Astrocyte (in vitro differentiated cells and primary cell): ENCODE measurements at places on chromosomes 5 and 9.

DNA sequence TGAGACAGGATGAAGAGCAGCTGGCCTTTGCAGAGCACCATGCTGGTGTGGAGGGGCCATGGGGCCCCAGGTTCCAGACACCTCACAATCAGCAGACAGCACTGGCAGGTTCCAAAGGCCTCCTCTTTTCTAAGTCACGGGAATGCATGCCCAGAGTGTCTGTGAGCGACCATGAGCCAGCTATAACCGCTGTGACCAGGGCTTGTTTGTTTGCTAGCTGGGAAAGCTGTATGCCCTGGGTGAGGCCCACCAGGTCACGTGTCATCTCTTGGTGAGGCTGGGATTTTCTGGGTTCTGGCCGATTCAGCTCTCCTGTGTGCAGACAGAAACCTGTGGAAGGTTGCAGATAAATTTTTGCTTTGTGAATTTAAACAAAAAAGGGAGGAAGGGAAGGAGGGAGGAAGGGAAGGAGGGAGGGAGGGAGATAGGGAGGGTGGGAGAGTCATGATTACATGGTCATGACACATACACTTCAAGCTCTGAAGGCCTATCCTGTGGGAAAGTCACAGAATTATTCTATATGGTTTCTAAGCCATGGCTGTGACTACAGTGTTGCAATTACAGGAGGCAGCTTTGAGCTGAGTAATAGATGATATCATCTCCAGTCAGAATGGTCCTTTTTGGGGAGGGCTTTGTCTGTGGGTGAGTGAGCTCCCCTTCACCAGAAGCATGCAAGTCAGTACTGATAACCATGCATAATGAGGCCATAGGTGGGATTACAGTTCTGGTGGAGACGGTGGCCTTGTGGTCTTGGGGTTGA is 37.2 kb downstream of the PAPPA start:
- peak; percentile 73 for DNase-seq

GRCh38 chr5:145429170-145429569 is 406.0 kb downstream of the PRELID2 start:
- DNase-seq = no peak

GRCh38 chr5:58871648-58872242 is 288.9 kb downstream of the RAB3C start:
- DNase-seq = no peak

GRCh38 chr9:136618580-136619547 is 43.9 kb upstream of the EGFL7 start:
- DNase-seq = no peak

DNA sequence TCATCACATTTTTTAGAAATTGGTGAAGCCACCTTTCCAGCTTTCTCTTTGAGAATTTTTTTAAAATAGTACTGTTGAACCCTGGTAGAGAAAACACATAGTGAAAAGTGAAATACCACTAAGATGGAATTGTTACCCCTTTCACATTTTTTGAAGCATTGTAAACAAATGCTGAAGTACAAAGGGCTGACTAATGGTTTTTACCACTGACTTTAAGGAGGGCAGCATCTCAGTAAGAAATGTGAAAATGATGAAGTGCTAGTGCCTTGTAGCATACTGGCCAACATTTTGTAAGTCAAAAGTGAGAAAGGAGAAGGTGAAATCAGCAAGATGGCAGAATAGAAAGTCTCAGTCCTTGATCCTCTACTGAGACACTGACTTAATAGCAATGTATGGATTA is 320.6 kb downstream of the PJA2 start:
- DNase-seq = peak; percentile 9

GRCh38 chr5:62152394-62153087 is 153.5 kb upstream of the KIF2A start:
- no peak for DNase-seq

DNA sequence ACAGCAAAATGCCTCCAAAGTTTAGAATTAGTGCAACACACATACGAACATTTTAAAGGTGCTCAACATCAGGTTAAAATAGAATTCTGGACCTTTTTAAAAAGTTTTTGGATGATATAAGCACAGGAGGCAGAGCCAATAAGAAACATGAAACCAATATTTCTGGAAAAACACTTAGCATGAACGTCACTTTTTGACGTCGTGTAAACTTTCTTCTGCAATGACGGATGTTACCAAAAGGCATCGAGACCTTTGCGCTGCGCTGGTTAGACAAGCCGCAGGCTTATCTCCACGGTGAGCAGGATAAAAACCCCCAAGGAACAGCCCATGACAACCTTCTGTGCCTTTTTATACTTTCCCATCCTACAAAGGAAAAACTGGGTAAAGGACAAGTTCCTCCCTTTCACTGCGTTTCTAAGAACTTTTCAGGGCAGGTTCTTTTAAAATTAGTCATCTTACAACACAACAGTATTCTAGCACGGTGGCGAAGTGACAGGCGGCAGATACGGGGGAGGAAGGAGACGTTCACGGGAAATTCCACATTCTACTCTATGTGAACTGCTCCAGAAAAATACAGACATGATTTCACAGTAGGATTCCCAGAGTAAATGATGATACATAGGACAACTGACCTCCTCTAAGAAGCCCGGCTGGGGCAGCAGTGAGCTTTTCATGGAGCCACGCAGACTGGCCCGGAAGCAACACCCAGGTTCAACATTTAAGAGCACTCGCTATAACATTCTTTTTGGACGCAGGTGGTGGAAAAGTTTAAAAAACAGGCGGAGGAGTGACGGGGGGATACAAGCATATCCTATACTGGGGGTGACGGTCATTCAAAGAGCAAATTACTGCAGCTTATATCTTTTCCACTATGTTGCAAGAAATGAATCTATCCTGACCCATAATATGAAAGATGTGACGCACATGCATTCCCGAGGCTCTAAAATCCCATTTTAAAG is 52.4 kb downstream of the USP20 start:
- DNase-seq = peak; percentile 74

DNA sequence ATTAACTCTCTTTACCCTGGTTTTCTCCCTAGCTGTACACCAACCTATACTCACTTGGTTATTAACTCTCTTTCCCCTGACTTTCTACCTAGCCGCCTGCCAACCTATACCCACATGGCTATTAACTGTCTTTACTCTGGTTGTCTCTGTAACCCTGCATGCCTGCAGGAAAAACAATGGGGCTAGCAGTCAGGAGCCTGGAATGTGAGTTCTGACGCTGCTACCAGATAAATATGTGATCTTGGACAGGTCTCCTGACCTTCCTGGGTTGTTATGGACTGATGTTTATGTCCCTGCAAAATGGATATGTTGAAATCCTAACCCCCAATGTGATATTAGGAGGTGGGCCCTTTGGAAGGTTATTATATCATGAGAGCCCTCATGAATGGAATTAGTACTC is 119.2 kb downstream of the SMARCA2 start:
- peak; percentile 43 for DNase-seq

DNA sequence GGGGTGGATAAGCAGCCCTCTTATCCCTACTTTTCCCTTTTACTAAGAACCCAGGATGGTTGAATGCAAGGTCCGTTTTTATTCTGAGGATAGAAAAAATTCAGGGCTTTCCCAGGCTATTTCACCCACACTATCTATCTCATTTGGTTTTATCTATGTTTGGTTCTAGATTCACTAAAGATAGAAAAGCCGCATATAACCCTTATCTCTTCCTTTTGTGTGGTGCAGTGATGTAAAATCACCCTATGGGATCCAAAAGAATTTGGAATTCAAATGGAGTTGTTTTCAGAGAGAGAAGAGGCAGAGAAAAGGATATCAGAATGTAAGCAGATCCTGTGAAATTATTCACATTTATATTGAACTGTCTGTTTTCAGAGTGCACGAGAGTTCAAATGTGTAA is 236.3 kb upstream of the RFX3 start:
- no peak for DNase-seq

- DNase-seq = peak; percentile 15
Measured at GRCh38 chr5:3601911-3602782, 6.5 kb downstream of the IRX1 start.

GRCh38 chr5:107291866-107292265 is 378.9 kb downstream of the EFNA5 start:
- DNase-seq = no peak

GRCh38 chr5:75018805-75019587 is 33.4 kb downstream of the GCNT4 start:
- no peak for DNase-seq

- no peak for DNase-seq
Measured at GRCh38 chr5:149550594-149551226, 529 bp downstream of the CSNK1A1 start.

- peak; percentile 85 for DNase-seq
Measured at GRCh38 chr9:32954642-32955041, 46.8 kb downstream of the APTX start.

DNA sequence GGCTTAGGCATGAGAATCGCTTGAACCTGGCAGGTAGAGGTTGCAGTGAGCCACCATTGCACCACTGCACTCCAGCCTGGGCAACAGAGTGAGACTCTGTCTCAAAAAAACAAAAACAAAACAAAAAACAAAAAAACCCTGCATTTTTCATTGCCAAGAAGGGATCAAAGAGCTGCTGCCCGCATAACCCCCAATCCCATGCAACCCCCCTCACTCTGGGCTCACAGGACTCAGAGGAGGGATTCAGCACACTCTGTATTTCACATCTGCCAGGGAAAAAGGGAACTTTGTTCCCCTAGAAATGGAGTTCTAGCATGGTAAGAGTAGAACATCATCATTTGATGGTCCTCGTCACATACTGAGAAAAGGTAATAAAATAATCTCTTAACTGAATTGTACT is 153.9 kb upstream of the GNA14 start:
- DNase-seq = no peak

DNA sequence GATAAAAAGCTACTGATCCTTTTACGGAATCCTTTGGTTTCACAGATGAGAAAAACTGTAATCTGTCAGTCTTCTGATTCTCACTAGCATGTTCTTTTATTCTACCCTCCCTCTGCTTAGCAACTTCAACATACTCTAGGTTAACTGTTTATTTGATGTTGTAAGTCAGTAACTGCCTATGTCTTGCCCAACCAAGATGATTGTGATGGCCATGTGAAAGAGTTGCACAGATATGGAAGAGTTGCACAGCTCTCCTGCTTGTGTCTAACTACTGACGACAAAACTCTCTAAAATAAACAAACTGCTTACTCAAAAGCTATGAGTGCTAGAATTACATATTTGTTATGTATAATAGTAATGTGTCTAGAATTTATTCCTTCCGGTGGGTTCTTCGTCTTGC is 227.3 kb upstream of the DAB2 start:
- no peak for DNase-seq

- no peak for DNase-seq
Measured at GRCh38 chr9:4221931-4222330, 77.9 kb downstream of the GLIS3 start.

GRCh38 chr5:180056153-180056552 is 15.4 kb downstream of the RNF130 start:
- no peak for DNase-seq

DNA sequence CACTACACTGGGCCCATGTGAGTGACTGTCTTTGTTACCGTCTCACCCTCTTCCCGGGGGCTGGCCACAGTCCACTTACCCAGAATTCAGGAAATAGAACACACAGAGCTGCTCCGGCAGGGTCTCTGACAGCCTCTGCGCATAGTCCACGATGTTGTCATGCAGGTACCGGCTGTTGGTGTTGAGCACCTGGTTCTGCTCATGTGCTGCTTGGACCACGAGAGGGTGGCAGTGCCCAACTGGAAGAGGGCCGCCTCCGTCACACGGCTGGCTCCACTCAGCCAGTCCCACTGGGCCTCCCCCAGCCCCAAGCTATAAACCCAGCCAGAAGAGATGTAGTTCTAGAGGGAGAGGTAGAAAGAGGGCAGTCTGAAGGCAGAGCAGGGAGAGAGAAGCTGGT is 2.7 kb downstream of the PHYKPL start:
- no peak for DNase-seq

GRCh38 chr5:72041654-72042053 is 65.6 kb upstream of the MAP1B start:
- DNase-seq = no peak

- DNase-seq = no peak
Measured at GRCh38 chr9:10586407-10586806, 26.4 kb downstream of the PTPRD start.

GRCh38 chr5:150080696-150081435 is 5.5 kb downstream of the CSF1R start:
- DNase-seq = no peak

- peak; percentile 32 for DNase-seq
Measured at GRCh38 chr5:11719888-11720481, 184.3 kb downstream of the CTNND2 start.

DNA sequence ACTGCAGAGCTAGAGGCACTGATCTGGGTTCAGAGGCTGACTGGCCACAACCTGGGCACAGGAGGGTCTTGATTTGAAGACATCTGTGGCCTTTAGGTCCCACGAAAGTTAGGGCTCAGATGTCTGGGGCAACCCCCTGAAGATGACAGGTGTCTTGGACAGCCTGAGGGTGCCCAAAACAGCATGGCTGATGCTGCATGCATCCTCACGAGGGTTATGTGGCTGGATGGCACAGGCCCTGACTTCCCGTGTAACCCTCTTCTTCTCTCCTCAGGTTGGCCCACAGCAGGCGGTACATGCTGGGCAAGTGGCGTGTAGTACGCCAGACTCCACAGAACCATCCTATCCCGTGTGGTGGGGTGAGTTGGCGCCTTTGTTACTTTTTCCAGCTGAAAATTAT is 29.8 kb upstream of the GFPT2 start:
- no peak for DNase-seq

DNA sequence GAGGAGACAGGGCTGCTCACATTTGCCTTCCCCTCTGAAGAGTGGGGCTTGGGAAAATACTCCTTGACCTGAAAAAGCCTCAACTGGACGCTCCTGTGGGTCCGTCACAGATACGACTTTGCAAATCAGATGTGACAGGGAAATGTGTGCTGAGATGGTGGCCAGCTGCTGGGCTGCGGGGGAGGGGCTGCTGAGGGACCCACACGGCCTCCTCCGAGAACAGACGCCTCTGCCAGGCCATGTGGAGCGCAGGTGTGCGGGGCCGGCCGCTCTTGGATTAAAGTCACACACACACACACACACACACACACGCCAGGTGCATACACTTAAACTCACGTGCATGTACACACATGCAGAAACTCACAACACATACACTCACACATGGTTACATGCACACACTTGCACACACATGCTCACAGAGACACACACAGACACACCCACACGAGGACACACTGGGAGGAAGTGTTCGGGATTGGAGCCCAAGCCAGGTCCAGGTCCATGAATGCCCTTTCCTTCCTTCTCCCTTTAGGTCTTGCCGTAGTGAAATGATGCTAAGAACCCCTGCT is 167.4 kb downstream of the GAPVD1 start:
- no peak for DNase-seq

DNA sequence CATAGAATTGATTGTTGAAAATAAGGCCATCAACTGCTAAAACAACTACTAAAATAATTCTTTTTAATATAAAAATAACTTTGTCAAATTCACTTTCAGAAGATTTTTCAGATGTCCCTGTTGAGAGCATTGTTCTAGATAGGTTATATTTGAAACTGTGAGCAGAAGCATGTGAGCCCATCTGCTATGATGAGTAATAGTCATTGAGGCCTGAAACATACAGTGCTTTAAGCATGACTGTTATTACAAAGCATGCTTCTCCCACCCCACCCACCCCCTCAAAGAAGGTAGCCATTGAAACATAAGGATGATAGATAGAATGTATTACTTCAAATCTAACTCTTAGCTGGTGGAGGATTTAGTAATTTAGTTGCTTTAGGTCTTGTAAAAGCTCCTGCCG is 86.0 kb downstream of the UHRF2 start:
- DNase-seq = peak; percentile 74
